Inflammatory macrophage treated with lipopolysaccharide for 4 hours (primary cell): ENCODE measurements at places on chromosomes 16 and 17.

- DNase-seq = peak; percentile 60
These were observed 363 bp downstream of the KARS1 start for GRCh38 chr16:75647112-75647491.

DNA sequence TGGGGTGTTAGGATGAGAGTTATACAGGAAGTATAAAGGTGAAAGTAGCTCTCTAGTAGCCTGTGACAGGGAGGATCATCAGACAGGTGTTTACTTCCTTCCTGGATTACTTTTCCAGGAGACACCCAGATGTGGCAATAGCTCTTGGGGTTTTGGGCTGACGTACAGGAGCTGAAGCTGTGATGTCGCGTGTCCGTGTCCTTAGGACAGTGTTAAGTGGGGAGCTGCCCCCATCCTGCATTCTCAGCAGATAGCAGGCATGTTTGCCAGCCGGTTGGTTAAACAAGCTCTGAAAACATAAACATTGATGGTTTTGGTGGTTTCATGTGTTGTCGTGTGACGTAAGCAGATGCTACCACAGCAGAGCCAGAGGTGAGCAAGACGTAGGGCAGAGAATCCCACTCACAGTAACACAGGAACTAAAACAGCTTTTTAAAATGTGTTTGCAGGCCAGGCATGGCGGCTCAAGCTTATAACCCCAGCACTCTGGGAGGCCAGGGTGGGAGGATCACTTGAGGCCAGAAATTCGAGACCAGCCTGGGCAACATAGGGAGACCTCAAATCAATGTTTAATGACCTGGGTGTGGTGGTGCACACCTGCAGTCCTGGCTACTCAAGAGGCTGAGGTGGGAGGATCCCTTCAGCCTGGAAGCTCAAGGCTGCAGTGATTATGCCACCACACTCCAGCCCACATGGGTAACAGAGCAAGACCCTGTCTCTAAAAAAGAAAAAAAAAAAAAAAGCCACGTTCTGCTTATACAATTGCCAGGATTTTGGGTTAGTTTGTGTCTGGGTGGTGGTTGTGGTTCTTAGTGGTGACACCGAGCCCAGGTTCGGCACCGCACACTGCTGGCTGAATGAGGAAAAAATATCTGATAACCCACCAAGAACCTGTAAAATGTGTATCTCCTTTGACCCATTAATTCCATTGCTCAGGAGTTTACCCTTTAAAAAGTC, 18.2 kb upstream of the IL17C start:
- DNase-seq = no peak

DNA sequence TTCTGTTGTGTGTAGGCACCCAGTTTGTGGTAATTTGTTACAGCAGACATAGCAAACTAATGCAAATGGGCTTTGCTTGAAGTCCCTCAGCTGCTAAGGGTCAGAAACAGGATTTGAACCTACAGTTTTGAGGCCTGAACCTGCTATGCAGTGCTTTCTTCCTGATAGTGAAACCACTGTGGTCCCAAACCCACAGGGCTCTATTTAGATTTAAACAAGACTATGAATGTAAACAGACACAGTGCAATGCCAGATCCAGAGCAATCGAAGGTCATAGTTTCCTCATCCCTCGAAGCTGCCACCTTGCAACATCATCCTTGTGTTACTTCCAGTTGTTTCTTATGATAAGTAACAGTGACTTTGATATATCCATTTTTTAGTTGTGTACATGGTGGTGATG, 630.2 kb downstream of the WWOX start:
- no peak for DNase-seq

GRCh38 chr17:78779850-78780249, 2.2 kb downstream of the CYTH1 start:
- peak; percentile 47 for DNase-seq

DNA sequence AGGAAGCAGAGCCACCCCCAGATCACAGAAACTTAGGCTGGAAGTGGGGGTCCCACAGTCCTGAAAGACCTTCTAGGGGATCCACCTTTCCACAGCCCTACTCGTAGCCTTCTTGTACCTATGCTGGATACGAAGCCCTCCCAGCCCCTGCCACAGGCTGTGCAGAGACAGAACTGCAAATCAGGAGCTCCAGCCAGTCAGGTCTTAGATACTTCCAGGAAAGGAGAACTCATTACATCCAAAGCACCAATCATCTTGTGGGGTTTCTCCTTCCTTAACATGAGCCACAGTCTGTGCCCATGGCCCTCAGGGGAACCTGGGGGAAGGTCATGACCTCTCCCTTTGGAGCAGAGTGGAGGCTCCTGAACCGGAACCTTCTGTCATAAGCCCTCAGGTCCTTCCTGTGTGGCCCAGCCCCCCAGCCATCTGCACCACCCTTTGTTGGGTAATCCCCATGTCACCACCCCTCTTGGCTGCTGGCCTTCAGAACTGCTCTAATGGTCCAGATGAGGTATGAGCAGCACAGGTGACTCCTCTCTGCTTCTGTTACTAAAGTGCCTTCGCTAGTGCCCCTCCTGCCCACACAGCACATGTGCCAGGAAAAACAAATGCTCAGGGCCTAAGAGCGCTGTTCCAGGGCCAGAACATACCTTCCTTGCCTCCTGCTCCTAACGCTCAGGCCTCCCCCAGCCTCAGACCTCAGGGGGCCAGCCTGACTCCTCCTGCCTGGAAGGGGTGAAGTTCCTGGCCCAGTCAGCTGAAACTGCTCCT, 14.6 kb downstream of the SRCIN1 start:
- DNase-seq = peak; percentile 37

DNA sequence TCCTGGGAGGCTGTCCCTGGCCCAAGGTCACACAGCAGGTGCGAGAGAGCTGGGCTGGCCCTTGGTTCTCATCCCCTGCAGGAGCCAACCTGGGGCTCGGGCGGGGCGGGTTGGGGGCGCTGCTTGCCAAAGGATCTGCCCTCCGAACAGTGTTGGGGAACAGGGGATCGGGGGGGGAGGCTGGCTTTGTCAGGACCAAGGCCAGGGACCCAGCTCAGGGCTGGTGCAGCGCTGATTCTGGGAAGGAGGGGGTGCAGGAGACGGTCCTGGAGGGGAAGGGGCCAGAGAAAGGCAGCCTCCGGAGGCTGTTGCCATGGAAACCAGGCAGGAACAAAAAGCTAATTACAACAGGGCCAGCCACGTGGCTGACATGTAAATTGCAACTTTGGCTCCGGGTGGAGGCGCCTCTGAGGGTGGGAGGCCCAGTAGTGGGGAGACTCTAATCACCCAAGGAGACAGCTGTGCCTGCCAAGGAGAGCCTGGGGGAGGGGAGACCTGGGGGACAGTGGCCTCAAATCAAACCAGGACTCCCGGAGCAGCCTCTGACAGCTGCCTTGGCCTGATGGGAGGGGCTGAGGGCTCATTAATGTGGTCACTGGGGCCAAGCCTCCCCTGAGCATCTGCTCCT, 1.3 kb downstream of the TUBB3 start:
- peak; percentile 21 for DNase-seq
